ENCODE measurements at places on chromosomes 2 and 18. TPM values are rescaled to one million over a fixed set of nuclear protein-coding genes. Genes with fewer than 3 reads are reported as not detected.

The KYNU gene
- total RNA-seq: 9.5 TPM

The MOGAT1 gene
- not detected for total RNA-seq

The IL37 gene
- not detected for total RNA-seq

The ATP8B1 gene
- total RNA-seq: 8.2 TPM

The HJURP gene
- 2.4 TPM for total RNA-seq

The IL1B gene
- 54.3 TPM for total RNA-seq

The SKOR2 gene
- total RNA-seq: not detected

The SPOPL gene
- total RNA-seq: 20.6 TPM

Measured in smooth muscle cell of bladder (primary cell).